Kidney epithelial cell (primary cell): ENCODE measurements at places on chromosomes 16 and 17.

DNA sequence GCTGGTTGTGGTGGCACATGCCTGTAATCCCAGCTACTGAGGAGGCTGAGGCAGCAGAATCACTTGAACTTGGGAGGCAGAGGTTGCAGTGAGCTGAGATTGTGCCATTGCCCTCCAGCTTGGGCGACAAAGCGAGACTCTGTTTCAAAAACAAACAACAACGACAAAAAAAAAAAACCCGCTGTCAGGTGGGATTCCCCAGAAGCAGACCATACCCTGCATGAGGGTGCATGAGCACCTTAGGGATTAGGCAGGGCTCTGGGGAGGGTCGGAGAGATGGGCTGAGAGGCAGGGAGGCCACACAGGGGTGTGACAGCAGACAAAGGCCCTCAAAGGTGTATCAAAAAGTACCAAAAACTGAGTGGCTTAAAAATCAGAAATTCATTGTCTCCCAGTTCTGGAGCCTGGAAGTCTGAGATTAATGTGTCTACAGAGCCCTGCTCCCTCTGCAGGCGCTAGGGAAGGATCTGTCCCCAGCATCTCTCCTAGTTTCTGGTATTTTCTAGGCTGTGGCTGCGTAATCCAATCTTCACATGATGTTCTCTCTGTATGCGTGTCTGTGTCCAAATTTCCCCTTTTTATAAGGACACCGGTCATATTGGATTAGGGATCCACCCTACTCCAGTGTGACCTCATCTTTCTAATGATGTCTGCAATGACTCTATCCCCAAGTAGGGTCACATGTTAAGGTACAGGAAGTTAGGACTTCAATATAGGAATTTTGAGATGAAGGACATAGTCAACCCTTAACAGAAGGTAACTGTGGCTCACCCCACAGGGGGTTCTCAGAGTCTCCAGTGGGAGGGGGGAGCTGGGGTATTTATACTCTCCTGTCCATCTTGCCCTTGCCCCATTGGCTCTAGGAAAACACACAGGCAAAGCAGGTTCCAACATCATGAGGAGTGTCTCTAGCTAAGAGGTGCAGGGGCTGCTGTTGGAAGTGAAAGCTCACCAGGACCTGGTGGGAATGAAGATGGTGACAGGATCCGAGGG is 13.6 kb upstream of the TVP23A start:
- DNase-seq, result no peak

- no peak for DNase-seq
These were observed 7.9 kb upstream of the MFSD6L start for GRCh38 chr17:8806926-8807550.

DNA sequence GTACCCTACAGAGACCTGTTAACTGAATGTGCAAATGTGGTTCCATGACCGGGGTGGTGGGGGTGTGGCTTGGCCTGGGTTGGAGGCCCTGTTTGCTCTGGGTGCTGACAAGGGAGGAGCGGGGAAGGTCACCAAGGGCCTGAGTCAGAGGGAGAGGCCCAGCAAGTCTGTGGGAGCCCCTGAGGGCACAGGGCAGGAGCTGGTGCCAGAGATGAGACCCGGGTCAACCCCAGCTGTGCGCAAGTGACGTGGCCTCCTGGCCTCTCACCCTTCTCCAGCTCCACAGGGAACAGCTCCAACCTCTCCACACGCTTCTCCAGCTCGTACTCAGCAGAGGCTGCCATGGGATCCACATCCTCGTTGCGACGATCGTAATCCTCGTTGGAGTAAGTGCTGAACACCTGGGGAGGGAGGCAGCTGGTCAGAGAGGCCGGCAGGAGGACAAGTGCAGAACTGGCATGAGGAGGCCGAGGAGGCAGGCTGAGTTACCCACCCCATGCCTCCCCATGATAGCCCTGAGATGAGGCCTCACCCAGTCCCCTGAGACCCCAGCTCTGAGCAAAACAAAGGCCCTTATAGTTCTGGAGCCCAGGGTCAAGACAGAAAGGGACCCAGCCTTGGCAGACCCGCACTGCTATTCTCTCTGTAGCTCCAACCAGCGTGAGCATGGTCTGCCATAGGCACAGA is 5.5 kb downstream of the PPP1R9B start:
- DNase-seq, result no peak

DNA sequence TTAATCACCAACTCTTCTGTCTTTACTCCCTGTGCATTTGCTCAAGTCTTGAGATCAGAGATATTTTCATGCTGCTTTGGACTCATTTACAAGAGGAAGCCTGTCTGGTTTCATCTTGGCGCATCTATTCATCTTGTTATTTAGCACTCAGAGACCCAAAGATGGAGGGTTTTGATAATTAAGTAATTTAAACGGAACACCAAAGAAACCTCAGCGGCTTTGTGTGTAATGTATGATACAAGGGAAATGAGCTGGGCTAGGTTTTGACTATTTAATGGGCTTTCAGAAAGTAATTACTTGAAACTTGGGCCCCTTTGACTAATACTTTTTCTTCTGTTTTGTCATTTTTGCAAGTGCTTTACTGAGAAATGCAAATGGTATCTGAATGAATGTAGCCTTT is 66.2 kb upstream of the CACNG3 start:
- DNase-seq, result no peak

DNA sequence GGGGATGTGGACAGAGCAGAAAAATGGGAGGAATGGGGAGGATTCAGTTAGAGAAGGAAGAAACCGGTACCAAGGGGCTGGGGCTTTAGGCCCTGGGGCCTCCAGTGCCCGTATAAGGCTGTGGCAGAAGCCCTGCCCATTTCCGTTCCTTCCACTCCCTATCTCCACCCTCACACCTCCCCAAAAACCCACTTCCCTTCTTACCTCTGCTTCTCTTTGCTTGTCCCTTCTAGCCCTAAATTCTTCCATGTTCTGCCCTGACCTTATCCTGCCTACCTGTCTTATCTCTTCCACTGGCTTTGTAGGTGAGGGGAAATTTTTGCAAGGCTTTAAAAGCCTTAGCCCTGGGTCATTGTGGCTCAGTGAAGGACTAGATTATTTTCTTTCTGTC is 4.1 kb downstream of the RNF167 start:
- DNase-seq, result no peak

GRCh38 chr16:15701975-15702970 is 52.2 kb downstream of the NDE1 start:
- no peak for DNase-seq

DNA sequence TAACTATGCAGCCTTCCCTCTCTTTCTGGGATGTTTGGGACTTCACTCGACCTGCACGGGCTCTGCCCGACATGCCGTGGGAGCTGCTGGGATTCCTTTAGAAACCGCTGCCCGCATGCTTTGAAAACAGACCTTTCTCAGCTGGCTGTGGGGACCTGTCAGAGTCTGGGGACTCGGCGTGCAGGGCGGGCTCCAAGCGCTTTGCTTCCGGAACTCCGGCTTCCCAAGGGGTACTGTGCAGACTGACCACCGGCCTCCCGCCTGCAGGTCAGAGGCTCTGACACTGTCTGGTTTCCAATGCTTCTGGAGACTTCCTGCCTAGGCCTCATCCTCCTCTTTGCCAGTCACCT is 11.8 kb downstream of the PRSS27 start:
- DNase-seq, result no peak
